Dermis blood vessel endothelial cell (primary cell): ENCODE measurements at places on chromosomes 7 and 10.

- peak; percentile 25 for DNase-seq
Observed at GRCh38 chr10:29648983-29649268, 14.2 kb upstream of the SVIL start.

GRCh38 chr7:113010377-113010776 lies 76.2 kb downstream of the GPR85 start:
- DNase-seq, result no peak

GRCh38 chr10:19811540-19811939 lies 4.7 kb upstream of the PLXDC2 start:
- DNase-seq, result no peak

- DNase-seq, result no peak
Observed at GRCh38 chr7:121796936-121797656, 75.9 kb upstream of the PTPRZ1 start.

- DNase-seq, result no peak
Observed at GRCh38 chr7:26162431-26162830, 10.4 kb downstream of the NFE2L3 start.

- peak; percentile 89 for DNase-seq
Observed at GRCh38 chr7:152145853-152146466, 120.5 kb downstream of the GALNT11 start.

DNA sequence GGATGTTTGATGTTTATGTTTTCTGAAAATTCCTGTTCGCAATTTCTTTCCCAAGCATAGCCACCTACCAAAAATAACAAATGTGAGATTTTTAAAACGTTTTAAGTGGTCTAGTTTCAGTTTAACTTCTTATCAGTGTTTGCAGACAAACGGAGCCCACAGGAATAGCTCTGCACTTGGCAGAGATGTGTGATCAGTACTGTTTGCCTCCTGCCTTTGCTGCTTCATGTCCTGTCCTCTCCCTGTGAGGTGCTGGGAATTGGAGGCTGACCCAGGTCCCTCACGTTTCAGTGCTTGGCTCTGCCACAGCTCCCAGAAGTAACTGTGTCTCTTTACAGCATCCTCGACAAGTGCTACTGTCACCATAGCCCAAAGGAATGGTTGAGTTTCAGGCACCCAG lies 1.2 kb downstream of the UCN3 start:
- DNase-seq, result no peak

DNA sequence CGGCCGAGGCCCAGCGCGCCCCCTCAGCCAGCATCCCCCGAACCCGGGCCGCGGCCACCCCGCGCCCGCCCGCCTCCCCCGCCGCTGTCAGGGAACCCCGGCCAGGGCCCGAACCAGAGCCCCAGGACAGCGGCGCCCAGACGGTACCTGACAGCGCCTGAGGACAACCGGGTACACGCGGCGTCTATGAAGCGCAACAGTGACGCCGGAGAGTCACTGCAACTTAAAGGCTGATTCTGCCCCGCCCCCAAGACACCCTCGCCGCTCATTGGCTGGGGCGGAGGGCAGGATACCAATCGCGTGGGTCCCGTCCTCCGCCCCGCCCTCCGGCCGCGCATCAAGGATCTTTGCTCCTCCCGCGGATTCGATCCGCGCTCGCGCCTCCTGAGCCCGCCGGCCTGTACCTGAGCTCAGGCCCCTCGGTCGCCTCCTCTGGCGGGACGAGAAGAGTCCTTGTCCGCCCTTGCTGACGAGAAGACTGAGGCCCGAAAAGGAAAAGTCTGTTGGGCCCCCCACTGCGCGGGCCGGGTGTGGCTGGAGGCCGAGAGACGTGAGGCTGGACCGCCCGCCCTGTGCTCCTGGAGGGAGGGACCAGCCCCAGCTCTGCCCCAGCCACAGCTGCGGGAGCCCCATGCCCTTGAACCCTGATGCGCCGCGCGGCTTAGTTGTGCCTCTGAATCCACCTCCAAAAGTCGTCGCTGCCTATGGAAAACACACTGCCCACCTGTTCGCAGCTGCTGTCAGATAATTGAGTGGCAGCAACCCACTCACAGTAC lies at the start of gene OAT:
TSS of gene OAT (minus strand) at position 198 of the 776 bp plus-strand sequence. CDS start 6,752 bp downstream, outside the sequence.
- DNase-seq, result peak; percentile 97

DNA sequence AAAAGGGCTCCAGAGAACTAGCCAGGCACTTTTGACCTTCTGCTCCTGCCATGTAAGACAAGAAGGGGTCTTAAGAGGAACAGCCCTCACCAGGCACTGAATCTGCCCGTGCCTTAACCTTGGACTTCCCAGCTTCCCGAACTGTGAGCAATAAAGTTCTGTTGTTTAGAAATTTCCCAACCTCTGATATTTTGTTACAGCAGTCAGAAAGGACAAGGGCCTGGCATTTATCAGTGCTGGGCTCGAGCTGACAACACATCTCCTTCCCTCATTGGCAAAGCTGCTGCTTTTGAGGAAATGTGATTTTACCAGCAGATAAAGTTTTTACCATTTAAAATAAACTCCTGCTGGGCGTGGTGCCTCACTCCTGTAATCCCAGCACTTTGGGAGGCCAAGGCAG lies 103.5 kb downstream of the GPR26 start:
- DNase-seq, result no peak

GRCh38 chr10:75450644-75451640 lies 19.5 kb downstream of the LRMDA start:
- DNase-seq, result no peak

DNA sequence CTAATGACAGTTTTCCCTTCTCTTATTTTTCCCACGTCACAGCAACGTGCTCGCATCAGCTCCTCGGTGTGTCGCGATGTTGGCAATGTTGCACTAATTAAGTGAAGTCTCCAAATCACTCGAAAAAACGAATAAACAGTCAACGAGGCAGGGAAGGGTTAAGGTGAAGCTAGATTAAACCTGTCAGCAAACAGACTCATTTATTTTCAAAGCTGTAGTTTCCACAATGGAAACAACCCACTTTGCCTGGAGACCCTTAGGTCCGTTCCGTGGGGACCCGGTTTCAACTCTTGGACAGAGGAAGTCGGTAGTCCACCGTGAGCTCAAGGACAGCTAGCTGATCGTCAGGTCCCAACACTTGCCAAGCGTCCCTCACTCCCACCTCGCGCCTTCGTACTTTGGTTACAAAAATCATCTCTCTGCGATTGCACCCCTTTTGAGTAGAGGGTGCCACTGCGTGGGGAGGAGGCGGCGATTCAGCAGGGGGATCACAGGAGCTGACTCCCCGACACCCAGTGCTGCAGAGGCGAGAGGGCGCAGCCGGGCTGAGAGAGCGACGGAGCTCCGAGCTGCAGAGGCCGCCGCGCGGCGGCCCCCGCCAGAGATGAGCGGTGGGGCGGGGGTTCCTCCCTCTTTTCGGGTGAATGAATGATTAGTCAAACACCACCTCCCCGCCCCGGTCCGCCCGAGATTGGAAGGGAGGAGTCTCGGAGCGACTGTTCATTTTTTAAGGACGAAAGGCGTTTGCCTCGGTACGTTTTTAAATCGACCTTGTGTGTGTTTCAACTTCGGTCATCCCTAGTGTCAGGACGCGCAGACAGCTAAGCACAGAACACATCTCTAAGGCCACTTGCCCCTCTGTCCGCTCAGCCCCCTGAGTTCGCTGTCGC lies 1.3 kb upstream of the BMPER start:
- peak; percentile 35 for DNase-seq

- DNase-seq, result no peak
Observed at GRCh38 chr7:75723444-75723843, 15.3 kb downstream of the HIP1 start.

DNA sequence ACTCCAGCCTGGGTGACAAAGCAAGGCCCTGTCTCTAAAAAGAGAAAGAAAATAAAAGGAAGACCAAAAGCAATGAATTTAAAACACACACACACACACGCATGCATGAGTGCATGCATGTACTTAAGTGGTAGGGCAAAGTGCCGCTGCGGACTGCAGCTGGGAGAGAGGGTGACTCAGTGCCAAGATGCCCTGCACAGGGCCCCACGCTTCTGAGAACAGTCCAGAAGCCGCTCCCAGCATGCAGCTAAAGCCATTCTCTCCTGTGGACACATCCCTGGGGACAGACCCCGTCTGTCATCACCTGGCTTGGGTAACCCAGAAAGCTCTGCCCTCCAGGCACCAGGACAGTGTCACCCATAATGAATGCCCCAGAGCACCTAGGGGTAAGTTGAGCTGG lies 61.0 kb upstream of the MYL10 start:
- no peak for DNase-seq

DNA sequence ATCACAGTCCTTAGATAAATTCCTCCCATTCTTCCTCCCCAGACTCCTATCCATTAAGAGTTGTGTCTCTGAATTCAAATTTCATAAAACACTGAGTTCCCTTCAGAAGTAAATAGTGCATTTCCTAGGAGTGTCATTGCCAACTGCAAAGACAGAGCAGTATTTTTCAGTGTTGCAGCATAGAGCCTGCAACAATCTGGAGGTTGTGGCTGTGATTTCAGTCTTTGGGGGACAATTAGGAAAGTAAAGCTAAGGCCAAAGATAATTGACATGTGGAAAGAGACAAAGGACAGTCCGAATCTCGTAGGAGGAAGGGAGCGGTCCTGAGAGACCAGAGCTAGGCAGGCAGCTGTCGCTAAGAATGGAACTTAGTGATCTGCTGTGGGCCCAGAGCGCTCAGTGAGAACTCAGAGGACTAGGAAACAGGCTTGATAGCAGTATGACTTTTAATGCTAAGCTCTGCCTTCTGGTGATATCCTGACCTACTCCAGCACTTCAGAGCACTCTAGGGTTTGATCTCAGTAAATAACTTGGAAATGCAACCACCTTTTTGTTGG lies 46.2 kb downstream of the PRPF18 start:
- no peak for DNase-seq

DNA sequence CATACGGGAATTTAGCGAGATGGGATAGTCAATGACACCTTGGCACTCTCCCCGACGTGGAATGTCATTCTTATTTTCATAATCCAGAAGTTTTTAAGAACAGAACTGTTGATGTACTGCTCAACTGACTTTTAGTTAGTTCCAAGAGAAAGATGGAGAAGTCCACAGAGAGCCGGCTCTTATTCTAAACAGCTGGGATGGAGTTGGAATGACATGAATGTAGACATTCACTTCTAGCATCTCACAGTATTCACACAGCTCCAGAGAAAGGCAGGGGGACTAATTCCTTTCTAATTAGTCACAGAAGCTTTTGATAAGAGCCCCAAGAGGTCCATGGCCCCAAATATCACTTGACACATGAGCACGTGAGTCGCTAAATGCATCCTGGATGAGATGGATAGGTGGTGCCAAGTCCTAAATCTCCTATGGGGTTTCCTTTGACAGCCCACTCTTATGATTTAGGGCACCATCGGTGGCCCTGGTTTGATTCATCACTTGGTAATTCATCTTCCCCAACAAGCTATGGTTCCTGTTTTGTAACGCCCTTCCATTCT lies 420.3 kb upstream of the AUTS2 start:
- DNase-seq, result no peak

DNA sequence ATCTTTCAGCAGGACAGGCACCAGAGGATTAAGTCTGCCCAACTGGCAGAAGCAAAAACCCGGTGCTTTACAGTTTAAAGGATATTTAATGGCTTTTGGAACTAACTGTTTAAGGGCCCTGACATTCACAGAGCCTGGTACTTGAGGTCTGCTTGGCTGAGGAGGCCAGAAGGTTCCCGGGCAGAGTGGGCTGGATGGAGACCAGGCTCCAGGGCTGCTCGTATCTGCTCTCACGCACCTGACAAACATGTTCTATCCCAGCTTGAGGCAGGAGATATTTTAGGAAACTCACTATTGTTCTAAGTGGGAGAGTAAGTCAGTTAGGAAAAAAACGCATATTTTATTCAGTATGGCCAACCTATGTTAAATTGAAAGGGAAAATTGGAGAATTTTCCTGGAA lies 143.5 kb downstream of the ZMYND11 start:
- no peak for DNase-seq

- DNase-seq, result peak; percentile 91
Observed at GRCh38 chr7:1533547-1534329, 3.2 kb downstream of the MAFK start.

- no peak for DNase-seq
Observed at GRCh38 chr10:124601431-124602120, 140.0 kb downstream of the LHPP start.

DNA sequence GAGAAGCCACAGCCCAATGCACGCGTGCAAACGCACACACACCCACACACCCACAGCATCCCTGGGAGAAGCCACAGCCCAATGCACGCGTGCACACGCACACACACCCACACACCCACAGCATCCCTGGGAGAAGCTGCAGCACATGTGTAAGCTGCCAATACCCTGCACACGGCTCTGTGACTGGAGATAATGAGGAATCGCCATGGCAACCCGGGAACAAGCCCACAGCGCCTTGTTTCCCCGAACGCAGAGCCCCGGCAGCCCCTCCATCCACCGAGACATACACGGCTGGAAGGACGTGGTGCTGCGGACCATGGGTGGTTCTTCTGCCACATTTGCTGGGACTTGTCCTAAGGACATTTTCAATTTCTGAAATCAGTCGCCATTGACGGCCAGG lies 221.3 kb downstream of the PTPRN2 start:
- no peak for DNase-seq

- DNase-seq, result no peak
Observed at GRCh38 chr7:108027239-108027638, 24.3 kb upstream of the LAMB1 start.
